BJ (cell line): ENCODE measurements at places on chromosomes 6 and 20.

DNA sequence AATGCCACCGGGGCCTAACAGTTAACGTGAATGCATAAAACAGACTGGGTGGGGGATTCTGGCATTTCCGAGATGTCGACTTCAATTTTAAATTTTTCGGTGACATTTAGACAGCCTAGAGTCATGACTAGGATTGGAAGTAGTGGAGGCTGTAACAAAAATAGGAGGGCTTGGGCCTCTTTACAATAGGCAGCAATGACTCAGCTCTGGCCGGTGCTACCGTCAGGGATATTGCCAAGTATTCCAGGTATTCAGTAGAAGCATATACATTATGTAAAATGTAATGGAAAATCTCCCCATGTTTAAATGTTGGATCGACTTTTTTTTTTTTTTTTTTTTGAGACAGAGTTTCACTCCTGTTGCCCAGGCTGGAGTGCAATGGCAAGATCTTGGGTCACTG lies 136.2 kb upstream of the STMND1 start:
- DNase-seq = no peak

DNA sequence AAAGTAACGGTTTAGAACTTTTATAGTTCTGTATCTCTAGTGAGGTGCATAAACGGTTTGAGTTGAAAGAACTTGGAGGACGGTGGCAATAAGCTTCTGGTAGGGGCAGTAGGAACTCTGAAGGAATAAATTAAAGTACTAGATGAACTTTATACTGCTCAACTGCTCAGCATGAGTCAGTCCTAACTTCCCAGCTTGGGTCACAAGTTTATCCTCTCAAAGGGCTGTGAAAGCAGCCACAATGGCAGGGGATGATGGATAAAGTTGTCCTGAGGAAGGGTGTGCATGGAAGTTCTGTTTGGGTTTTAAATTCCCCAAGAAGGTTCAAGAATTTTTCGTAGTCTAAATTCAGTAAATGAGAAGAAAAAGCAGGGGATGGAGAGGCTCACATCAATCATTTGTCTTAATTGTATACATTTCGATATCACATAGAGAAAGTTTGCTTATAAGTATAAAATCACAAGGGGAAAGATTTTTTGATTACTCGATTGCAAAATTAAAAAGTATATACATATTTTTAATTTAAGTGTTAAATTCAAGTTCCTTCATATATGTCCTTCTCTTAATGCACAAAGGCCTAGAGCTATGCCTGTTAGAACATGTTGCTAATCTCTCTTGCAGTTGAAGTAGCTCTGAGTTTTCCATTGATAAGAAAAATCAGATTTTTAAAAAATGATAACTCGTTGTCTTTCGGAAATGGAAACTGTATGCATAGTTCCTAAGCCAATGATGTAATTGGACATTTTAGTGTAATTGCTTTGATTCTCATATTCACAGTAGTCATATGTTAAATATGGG lies 55.3 kb upstream of the JAG1 start:
- DNase-seq = no peak

DNA sequence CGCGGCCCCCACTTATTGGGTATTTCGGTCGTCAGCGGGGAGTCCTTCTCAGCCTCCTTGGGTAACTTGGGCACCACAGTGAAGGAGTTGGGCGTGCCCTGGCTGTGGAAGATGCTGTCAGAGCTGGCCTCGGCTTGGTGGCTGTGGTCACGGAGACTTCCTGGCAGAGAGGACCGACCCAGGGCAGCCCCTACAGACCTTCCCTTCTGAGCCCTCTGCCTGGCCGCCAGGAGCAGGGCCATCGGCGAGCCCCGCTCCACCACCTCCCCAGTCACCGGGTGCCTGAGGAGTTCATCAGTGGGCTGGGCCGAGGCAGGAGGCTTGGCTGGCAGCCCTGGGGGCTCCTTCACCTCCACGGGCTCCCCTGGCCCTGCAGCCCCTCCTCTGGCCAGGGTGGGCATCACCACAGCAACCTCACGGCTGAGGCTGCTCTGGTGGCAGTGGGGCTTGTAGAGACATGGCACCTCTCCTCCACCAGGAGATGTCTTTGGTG lies 37.2 kb downstream of the C6orf132 start:
- DNase-seq = no peak

DNA sequence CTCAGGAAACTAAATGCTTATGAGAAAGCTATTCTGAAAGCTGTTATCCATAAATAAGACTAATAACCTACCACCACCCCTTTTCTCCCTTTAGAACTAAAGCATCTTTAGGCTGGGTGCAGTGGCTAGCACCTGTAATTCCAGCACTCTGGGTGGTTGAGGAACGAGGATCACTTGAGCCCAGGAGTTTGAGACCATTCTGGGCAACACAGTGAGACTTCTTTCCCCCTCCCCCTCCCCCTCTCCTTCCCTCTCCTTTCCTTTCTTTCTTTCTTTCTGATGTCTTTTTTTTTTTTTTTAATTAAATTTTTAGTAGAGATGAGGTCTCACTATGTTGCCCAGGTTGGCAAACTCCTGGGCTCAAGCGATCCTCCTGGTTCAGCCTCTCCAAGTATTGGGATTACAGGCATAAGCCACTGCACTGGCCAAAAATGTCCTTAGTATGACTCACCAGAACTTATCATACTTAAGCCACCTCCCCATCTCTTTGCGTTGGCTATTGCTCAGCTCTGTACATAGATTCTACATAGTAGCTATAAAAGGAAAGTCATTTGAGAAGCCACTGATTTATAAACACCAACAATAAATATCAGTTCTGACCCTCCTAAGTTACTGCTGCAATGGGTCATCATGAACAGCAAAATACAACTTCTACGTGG lies 54.8 kb upstream of the SPDEF start:
- DNase-seq = peak; percentile 9

DNA sequence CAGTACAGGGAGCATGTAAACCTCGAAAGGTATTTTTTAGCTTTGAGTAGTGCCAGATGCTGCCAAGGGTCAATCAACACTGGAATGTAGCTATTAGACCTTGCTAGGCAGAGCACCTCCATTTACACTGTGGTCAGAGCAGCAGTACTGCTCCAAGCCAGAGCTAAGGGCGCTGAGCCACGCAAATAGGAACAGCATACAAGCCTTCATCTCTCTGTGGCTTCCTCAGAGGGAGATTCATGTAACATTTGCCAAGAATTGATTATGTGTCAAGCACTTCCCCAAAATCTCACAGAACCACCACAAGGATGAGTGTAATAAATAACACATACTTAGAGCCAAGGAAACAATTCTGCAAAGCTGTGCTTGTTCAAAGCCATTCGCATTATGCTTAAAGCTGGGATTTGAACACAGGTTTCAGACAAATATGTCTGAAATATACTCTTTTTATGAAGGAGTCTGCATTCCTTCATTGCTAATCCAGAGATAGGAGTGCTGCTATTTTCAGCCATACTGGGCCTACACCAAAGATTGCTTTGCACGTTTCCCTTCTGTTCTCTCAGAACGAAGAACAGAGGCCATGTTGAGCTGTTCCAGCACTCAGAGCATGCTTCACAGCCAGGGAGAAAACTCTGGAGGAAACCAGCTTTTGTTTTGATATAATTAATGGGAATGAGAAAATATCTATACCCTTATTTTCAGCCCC lies 97.7 kb downstream of the SLC16A10 start:
- no peak for DNase-seq

DNA sequence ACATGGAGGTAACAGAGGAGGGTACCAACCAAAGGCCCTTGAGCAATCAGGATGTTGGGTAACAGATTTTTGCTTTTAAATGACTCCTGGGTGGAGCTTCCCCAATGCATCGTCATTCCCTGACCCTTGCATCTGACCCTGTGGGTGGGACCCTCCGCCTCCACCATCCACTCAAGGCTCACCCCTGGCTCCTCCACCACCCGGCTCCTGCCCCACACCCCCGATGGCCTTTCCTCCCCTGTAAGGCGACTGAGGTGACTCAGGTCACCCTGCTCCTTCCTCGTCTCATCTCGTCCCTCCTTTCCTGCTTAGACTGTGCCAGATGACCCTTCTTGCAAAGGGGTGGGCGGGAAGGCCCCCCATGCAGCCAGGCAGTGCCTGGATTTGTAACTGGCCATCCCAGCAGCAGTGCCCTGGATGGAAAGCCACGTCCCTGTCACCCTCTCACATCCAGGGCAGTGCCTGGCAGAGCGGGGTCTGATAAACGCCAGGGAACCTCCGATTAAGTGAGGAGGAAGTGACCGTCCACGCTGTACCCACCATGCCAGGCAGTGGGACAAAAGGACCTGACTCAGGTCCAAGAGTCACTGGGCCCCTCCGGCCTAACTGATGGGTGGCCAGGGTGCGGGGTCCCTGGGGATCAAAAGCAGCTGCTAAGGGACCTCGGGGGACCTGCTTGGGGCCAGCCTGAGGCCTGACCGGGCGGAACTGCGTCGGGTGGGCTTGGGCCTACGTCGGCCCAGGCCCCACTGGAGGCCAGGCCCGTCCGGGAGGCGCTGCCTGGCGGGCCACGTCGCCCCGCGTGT lies 624 bp upstream of the NPEPL1 start:
- no peak for DNase-seq

- DNase-seq = no peak
Measured at GRCh38 chr20:41170386-41171105, 33.2 kb downstream of the PLCG1 start.

- no peak for DNase-seq
Measured at GRCh38 chr20:56750430-56750829, 121.3 kb downstream of the TFAP2C start.

GRCh38 chr6:43924222-43924702 lies 154.3 kb downstream of the VEGFA start:
- DNase-seq = no peak

GRCh38 chr6:14658030-14658429 lies 540.5 kb downstream of the CD83 start:
- DNase-seq = no peak

GRCh38 chr6:118123503-118124037 lies 216.5 kb downstream of the SLC35F1 start:
- DNase-seq = no peak

- no peak for DNase-seq
Measured at GRCh38 chr6:87705070-87705691, 3.1 kb upstream of the AKIRIN2 start.
